Mesothelial cell of epicardium (in vitro differentiated cells): ENCODE measurements at places on chromosomes 6 and 20. TPM values are rescaled to one million over a fixed set of nuclear protein-coding genes. Genes with fewer than 3 reads are reported as not detected.

- H3K36me3 ChIP-seq = peaks cover 1% of the 10 kb centered on the region
- no peak overlapping the region for H3K27ac ChIP-seq
- no peak overlapping the region for H3K4me3 ChIP-seq
- H3K27me3 ChIP-seq = no peaks in the 10 kb centered on the region
- DNase-seq = no peak
Measured at GRCh38 chr20:16554766-16555543, 18.3 kb downstream of the KIF16B start.

DNA sequence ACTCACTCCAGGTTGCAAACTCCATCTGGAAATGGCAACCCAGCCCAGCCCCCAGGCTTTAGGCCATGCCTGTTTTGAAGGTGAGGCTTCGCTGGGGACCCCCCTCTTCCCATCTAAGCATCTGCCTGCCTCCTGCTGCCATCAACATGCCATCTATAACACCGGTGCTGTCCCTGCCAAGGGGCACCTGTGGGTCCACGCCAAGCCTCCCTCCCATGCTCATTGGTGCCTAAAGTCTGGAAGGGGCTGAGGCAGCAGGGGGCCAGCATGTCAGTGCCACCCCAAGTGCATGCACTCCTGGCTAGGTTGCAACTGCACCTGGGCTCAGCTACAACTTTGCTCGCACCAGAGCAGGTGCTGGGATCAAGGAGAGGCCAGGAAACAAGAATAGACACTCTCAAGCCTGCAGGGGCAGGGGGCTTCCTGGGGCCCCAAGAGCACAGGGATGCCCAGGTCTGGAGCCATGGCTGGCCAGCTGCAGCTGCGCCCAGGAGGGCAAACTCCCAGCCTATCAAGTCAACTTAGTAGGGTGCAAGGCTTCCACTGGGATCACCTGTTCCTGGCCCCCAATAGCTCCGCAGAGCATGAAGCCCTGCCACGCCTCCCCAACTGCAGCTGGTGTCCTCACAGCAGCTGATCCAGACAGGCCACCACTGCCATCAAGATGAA is 151.3 kb upstream of the HSF2 start:
- H3K4me3 ChIP-seq = no peak overlapping the region
- H3K36me3 ChIP-seq = peaks cover 4% of the 10 kb centered on the region
- H3K4me1 ChIP-seq = no peaks in the 10 kb centered on the region

GRCh38 chr20:18443886-18444285 is 22.9 kb downstream of the DZANK1 start:
- no peak overlapping the region for H3K4me3 ChIP-seq
- H3K36me3 ChIP-seq = peaks cover 5% of the 10 kb centered on the region
- H3K27me3 ChIP-seq = no peaks in the 10 kb centered on the region

GRCh38 chr6:110746680-110747079 is 68.6 kb downstream of the CDK19 start:
- peak overlapping the region; percentile 7 for H3K27ac ChIP-seq
- H3K4me1 ChIP-seq = no peaks in the 10 kb centered on the region
- peaks cover 24% of the 10 kb centered on the region for H3K36me3 ChIP-seq
- no peaks in the 10 kb centered on the region for H3K27me3 ChIP-seq

TAAR8 gene
- total RNA-seq = not detected in 3 replicates
